ENCODE measurements at places on chromosomes 4 and X.

GRCh38 chr4:95877636-95878035, 37.7 kb downstream of the PDHA2 start:
- H3K4me3 ChIP-seq = no peak overlapping the region
- peaks cover 6% of the 10 kb centered on the region for H3K36me3 ChIP-seq
- DNase-seq = no peak

- no peaks in the 10 kb centered on the region for H3K27me3 ChIP-seq
- H3K4me3 ChIP-seq = no peak overlapping the region
Measured at GRCh38 chrX:19544693-19545305, 29.5 kb upstream of the MAP3K15 start.

DNA sequence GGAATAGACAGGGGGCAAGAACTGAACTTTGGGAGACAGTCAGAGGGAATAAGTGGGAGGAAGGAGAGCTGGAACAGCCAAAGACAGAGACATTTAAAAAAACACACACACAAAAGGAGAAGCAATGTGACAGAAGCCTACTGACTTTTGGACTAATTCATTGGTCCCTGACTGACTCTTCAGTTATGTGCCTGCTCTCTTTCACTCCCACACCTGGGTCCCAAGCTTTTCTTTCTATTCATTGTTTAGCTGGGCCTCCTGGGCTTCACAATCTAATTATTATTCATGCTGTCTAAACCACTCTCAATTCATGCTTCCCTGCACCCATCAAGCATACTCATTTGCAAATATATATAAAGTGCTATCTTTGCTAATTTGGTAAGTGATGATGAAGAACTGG, 139.2 kb upstream of the IRS4 start:
- H3K27me3 ChIP-seq = no peaks in the 10 kb centered on the region
- no peak overlapping the region for H3K27ac ChIP-seq
- no peak overlapping the region for H3K4me3 ChIP-seq
- no peaks in the 10 kb centered on the region for H3K36me3 ChIP-seq
- DNase-seq = no peak

- H3K27ac ChIP-seq = no peak overlapping the region
- peaks cover 2% of the 10 kb centered on the region for H3K27me3 ChIP-seq
- H3K4me3 ChIP-seq = no peak overlapping the region
- no peaks in the 10 kb centered on the region for H3K4me1 ChIP-seq
Measured at GRCh38 chrX:140132937-140133336, 167.6 kb upstream of the CXorf66 start.

- peak overlapping the region; percentile 98 for H3K27ac ChIP-seq
- no peaks in the 10 kb centered on the region for H3K27me3 ChIP-seq
- peaks cover 5% of the 10 kb centered on the region for H3K36me3 ChIP-seq
- DNase-seq = no peak
- H3K4me1 ChIP-seq = peaks cover 9% of the 10 kb centered on the region
- peak overlapping the region; percentile 89 for H3K4me3 ChIP-seq
Measured at GRCh38 chrX:100635989-100636320, 651 bp downstream of the TSPAN6 start.

- peaks cover 9% of the 10 kb centered on the region for H3K4me1 ChIP-seq
- peak overlapping the region; percentile 12 for H3K27ac ChIP-seq
- no peak for DNase-seq
Measured at GRCh38 chrX:13661735-13662288, 8.9 kb downstream of the TCEANC start.

All from mesothelial cell of epicardium (in vitro differentiated cells).